ENCODE measurements at places on chromosomes 1 and 21.

- DNase-seq: no peak
Measured at GRCh38 chr1:228278432-228278941, 70.6 kb downstream of the OBSCN start.

GRCh38 chr21:38920631-38921398 lies 115.1 kb downstream of the ETS2 start:
- peak; percentile 66 for DNase-seq

GRCh38 chr1:32886828-32887414 lies 630 bp downstream of the HPCA start:
- no peak for DNase-seq

DNA sequence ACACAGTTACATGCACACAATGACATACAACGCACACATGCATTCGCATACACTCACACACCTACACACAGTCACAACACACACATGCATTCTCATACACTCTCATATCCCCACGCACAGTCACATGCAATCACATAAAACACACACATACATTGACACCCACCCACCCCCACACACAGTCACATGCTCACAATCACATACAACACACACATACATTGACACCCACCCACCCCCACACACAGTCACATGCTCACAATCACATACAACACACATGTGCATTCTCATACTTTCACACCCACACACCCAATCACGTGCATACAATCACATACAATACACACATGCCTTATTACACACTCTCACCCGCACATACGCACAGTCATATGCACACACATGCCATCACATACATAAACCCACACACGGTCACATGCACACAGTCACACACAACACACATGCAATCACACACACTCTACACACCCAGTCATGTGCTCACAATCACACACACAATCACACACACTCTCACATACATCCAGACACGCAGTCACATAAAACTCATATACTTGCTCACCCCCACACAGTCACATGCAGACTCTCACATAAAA lies 134.3 kb downstream of the CASZ1 start:
- no peak for DNase-seq

DNA sequence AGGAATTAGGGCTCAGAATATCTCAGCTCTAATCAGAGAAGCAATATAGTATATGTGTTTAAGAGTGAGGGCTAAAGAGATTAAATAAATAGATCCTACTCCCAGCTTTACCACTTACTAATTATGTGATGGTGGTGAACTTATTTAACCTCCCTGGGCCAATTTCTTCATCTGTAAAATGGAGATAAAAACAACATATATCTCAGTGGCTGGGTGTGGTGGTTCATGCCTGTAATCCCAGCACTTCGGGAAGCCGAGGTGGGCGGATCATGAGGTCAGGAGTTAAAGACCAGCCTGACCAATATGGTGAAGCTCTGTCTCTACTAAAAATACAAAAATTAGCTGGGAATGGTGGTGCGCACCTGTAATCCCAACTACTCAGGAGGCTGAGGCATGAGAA lies 135.2 kb downstream of the SLC44A5 start:
- DNase-seq: no peak

DNA sequence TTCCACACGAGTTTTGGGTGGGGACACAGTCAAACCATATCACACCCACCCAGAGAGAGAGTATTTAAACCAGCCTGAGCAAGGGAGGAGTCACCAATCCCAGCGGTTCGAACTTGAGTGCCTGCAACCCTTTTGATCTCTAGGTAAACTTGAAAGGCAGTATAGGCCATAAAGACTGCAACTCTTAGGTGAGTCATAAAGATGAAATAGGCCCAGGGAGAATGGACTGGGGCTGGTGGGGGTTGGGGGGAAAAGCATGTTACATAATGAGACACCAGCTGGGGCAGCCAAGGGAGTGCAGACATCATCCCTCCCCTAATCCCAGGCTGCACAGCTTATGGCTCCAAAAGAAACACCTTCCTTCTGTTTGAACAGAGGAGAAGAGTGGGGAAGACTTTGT lies 99.8 kb upstream of the LHX8 start:
- DNase-seq: no peak

DNA sequence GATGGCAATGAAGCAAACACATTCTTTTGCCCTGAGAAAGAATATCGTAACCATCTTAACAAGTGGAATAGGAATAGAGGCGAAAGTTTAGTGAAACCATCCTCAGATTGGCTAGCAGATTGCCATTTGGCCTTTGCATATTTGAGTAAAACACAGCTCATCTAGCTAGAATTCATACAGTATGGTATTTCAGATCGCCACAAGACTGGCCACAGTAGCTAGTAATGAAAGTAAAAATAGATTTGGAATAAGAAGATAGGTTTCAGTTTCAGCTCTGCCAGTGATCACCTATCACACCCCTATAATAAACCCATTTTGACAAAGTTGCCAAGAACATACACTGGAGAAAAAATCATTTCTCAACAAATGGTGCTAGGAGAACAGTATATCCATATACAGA lies 294.9 kb downstream of the LRRIQ3 start:
- no peak for DNase-seq

- no peak for DNase-seq
Measured at GRCh38 chr1:162732566-162733335, 57.8 kb upstream of the HSD17B7 start.

DNA sequence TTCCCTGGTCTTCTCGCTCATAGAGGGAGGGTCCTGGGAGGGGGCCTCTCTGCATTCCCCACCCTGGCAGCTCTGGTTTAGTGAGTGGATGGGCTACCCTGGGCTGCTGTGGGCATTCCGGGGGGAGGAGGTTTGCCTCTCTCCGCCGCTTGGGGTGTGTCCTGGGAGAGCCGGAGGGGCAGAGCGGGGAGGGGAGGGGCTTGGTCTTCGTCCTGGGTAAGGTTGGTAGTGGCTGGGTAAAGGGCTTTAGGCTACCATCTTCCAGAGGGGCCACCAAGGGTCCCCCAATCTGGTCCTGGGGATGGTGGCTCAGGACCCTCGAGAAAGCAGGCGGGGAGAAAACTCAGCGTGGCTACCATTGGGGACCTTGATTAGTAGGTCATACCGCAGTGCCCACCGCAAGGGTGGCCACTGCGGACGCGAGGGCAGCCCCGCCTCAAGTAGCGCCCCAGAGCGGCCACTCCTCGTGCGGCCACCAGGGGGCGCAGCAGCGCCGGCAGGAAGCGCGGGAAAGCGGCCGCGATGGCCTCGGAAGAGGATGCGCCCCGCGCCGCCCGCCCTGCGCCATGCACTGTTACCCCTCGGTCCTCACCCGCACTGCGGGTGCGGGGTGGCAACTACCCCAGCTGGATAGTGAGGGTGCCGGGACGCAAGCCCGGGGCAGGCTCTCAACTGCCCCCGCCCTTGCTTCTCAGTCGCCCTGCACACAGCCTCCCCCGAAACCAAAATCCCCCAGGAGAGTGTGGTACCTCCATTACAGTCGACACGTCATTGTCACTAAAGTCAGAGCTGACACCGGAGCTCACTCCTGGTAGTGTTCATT lies 44.1 kb upstream of the SLC25A33 start:
- peak; percentile 57 for DNase-seq

DNA sequence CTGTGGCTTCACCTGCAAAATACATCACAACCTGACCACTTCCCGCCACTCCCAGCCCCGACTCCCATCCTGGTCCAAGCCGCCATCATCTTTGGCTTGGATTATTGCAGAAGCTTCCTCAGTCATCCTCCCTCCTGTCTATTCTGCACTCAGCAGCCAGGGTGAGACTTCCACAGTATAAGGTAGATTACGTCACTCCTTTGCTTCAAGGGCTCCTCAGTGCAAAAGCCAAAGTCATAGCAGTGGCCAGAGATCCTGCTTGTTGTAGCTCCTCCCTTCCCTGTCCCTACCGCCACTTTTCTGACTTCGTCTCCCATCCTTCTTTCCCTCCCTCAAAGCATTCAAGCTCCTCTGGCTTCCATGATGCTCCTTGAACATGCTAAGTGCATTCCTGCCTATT lies 152.8 kb downstream of the GRIK3 start:
- no peak for DNase-seq

DNA sequence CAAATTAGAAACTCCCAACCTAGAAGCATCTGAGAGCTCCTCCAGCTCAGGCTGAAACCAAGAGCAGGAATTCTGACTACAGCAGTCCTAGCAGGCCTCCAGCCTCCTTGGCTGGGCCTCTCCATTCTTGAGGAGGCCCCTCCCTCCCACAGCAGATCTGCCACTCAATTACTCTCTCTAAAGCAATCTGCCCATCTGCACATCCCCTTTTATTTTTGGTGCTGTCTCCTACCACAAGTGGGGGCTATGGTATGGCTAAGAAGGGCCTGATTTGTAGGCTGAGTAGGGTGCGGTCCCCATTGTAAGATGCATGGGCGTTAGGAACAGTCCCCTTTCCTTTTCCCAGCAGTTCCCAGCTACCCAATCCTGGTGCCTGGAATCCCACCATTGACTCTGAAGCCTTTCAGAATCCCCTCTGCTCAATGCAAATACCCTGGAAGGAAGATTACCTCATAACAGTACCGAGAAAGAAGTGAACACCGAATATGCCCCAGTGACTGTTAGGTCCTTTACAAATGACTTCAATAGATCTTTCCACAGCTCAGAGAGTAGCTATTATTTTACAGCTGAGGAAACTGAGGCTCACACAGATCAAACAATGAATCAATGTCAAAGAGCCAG lies 11.6 kb upstream of the TTC39A start:
- DNase-seq: no peak

- peak; percentile 25 for DNase-seq
Measured at GRCh38 chr1:111706921-111707320, 32.3 kb downstream of the INKA2 start.

GRCh38 chr21:41979751-41980369 lies 26.0 kb upstream of the C2CD2 start:
- DNase-seq: no peak

DNA sequence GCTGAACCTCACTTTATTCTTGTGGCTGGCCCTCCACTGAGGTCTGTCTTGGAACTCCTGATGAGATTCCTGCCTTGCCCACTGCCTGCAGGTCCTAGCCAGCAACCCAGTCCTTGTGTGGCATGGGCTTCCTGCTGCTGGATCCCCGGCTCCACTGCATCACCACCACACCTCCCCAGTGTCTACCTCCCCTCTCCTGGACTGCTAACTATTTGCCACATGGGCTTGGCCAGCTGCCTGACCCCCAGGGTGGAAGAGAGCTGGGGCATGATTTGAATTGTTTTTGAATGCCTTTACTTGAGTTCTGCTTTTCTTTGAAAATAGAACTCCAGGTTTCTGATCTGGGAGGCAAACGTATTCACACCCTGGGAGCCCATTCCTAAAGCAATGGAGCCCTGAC lies 41.2 kb downstream of the SPAG17 start:
- no peak for DNase-seq

DNA sequence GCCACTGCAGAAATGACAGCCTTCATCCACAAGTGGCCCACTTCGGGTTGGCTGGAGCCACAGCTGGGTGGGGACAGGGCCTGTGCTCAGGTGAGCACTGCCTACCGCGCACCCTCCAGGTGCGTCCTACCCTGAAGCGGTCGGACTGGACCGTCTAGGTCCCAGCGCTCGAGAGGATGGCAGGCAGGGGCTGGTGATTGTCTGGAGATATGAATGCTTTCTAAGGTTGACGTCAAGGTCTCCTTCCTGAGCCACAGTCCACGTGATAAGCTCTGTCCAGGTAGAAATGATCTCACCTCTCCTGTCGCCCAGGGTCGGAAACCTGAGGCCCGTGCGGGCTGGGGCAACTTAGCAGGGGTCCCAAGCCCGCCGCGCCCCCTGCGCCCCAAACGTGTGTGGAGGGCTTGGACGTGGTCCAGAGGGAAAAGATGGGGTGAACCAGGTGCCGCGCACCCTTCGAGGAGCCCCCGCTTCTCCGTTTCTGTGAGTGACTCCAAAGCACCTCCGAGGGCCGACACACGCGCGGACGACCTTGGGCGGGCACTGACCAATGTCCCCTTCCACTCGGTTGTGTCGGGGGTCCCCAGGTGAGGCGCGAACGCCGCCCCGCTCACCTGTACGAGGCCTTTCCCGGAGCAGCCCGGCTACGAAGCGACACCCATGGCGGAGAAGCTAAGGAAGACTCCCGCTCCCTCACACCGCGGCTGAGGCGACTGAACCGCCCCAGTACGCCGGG lies 853 bp upstream of the DOP1B start:
- no peak for DNase-seq

Measured in AG08395 (cell line).